Stimulated activated CD8-positive, alpha-beta memory T cell treated with anti-CD3 and anti-CD28 coated beads, Interleukin-15, amount 100 ng/mL, for 48 hours (primary cell): ENCODE measurements at places on chromosomes 13 and 19.

- DNase-seq = no peak
These were observed 2.6 kb upstream of the SLC27A1 start for GRCh38 chr19:17467471-17468301.

- DNase-seq = no peak
These were observed 138.5 kb downstream of the ZDHHC20 start for GRCh38 chr13:21320642-21321034.

- DNase-seq = no peak
These were observed 4.7 kb downstream of the LSM4 start for GRCh38 chr19:18317961-18318800.

- DNase-seq = peak; percentile 68
These were observed at the start of gene B3GLCT for GRCh38 chr13:31199849-31200636. B3GLCT (plus strand) TSS chr13:31199975; CDS start chr13:31200085, 110 bp downstream.

- no peak for DNase-seq
These were observed 23.4 kb downstream of the DGKH start for GRCh38 chr13:42071672-42072419.

- no peak for DNase-seq
These were observed 14.9 kb upstream of the GRTP1 start for GRCh38 chr13:113378825-113379224.

DNA sequence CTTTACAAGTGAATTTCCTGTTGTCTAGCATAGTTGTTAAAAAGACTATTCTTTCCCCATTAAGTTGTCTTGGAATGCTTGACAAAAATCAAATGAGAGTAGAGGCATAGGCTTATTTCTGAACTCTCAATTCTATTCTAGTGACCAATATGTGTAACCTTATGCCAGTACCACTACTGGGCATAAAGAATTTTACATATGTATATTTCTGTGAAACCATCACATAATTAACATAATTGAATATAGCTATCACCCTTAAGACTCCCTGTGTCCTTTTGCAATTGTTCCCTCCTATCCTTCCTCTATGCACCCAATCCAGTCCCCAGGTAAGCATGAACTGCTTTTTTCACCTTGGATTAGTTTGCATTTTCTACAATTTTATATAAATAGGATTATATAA, 165.0 kb downstream of the DNAJC3 start:
- no peak for DNase-seq

- no peak for DNase-seq
These were observed 3.8 kb downstream of the CNOT3 start for GRCh38 chr19:54141356-54141755.

- DNase-seq = no peak
These were observed 195.7 kb downstream of the KLF12 start for GRCh38 chr13:73938372-73939070.

- DNase-seq = no peak
These were observed 442 bp upstream of the CDC16 start for GRCh38 chr13:114234266-114234644.

- no peak for DNase-seq
These were observed 1161.9 kb downstream of the UQCRFS1 start for GRCh38 chr19:28051047-28051446.

- no peak for DNase-seq
These were observed 1024.0 kb upstream of the PCDH9 start for GRCh38 chr13:68254151-68254550.

GRCh38 chr13:91347202-91347995, at the start of gene MIR17HG:
MIR17HG (plus strand) TSS chr13:91347687.
- peak; percentile 87 for DNase-seq

DNA sequence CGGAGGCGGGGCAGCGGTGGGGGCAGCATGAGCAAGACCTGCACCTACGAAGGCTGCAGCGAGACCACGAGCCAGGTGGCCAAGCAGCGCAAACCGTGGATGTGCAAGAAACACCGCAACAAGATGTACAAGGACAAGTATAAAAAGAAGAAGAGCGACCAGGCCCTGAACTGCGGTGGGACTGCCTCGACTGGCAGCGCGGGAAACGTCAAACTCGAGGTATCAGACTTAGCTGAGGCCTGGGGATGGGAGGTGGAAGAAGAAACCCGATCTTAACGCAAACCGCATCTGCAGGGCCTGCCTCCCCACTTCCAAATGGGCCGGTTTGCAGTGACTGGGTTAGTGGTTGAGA, 693 bp downstream of the RFXAP start:
- peak; percentile 7 for DNase-seq

DNA sequence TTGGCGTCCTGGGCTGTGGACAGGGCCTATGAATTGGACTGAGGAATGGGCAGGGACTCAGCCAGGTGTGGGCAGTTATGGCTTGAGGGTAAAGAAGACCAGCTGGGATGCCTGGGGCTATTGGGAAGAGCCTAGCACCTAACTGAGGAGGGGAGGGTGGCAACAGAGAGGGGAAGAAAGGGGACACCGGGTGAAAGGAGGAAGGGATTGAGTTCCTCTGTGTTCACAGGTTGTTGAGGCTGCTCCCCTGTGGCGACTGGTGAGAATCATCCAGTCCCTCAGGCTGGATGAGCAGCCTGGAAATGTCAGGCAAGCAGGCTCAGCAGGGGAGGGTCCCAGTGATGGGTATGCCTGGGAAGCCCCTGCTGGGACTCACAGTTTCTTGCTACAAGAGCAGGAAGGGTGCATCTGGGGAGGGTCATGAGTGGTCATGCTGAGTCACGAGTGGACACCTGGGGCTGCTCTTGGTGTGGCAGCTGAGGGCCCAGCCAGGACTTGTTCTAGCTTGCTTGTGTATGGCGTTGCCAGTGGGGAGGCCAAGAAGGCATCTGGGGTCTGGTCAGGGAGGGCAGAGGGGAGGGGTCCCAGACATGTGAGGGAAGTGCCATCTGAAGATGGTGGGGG, 1.4 kb downstream of the ZNF324 start:
- no peak for DNase-seq

GRCh38 chr13:61857198-61857597, 441.5 kb upstream of the PCDH20 start:
- DNase-seq = no peak

DNA sequence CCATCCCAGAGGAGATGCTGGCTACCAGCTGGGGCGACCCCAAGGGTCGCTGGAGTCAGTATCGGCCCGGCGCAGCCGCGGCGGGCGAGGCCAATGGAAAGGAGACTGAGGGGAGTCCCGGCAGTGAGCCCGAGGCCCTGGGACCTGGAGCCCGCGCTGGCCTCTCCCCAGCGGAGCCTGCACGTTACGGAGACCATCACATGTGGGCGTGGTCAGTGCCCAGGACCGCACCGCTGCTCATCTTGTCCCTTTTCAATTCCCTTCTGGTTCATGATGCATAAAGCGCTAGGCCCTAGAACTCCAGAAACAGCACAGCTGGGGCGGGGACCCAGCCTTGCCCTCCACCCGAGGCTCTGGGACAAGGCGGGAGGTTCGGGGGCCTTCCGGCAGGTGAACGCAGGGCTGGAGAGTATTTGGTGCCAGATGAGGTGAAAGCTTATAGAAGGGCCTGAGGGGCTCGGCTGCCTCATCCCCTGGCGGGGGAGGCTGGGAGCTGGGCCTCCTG, 8.0 kb downstream of the C19orf25 start:
- no peak for DNase-seq

DNA sequence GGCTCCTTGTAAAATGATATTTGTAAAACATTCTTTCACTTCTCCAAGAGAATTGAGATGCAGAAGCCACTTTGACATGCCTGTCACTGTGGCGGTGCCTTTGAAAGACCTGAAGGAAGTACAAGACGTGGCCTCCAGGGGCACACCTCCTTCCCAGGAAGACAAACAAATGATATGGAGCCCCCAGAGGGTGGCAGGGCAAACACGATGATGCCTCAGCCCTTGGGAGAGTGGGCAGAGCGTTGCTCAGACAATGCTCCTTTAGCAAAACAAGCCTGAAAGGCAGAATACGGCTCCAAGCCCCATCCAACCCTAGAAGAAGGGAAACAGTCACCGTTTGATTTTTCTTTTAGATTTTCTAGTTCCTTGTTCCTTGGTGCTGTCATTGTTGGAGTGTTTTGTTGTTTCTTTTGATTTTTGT, 9.2 kb upstream of the ATP12A start:
- no peak for DNase-seq

- DNase-seq = no peak
These were observed 61.3 kb upstream of the MEDAG start for GRCh38 chr13:30844548-30845296.

DNA sequence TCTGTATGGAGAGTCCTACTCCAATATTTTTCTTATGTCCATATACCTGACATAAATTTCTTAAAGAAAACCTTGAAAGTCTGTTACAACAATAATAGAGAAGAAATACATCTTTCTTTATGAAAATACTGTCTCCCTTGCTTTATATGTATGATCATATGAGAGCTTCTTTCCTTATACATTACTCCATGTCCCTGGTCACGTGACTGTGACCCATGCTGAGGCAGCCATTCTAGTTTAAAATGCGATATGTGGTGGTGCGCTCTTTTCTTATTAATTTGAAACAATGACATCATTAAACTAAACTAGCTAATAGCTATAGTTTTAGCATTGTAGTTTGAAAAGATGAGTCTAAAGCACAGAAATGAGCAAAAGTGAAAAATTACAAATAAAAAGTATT, 1120.3 kb upstream of the PRR20A start:
- DNase-seq = no peak

GRCh38 chr19:10388957-10389356, 8.6 kb upstream of the TYK2 start:
- peak; percentile 53 for DNase-seq

DNA sequence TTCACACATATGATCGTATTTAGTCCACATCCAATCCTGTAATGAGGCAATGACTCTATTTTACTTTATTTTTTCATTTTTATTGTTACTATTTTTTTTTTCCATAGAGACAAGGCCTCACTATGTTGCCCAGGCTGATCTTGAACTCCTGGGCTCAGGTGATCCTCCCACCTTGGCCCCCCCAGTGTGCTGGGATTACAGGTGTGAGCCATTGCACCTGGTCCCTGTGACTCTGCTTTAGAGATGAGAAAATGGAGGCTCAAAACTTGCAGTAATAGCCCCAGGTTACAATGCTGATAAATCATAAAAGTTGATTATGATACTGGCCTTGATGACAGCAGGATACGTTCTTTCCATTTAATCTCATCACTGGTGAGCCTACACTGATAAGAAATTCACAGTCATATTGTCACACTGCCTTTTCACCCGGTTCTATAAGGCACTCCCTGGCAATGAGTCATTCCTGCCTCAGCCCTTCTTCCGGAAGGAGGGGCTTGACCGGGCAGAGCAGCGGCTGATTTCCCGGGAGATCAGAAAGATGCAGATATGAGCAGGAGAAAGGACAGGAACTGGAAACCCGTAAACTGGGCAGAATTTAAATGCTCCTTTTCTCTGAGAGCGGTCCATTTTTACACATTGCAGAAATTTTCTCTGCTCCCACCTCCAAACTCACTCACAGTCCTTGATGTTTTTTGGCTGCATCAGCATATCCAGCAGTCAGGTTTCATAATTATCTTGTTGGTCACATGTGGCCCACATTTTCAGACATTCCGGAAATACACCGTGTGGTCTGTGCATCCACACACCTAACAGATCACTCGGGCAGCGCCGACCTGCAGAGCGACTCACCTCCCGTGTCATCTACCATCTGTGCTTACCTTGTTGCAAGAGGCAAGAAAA, 616.4 kb downstream of the EFNB2 start:
- no peak for DNase-seq

DNA sequence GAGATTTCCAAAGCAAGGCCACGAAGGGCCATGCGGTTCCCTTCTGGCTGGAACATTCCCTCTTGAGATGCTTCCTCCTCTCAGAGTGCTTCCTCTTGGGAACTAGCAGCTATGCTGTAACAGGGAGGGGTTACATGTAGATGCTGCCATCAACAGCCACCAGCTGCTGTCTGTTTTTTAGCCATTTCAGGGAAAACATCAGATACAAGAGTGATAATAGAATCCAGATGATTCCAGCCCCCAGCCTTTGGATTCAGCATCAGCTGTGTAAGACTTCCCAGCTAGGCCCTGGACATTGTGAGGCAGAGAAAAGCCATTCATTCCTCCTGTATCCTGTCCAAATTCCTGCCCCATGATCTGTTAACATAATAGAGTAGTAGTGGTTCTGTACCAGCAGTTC, 8.2 kb upstream of the ZNF177 start:
- DNase-seq = no peak

DNA sequence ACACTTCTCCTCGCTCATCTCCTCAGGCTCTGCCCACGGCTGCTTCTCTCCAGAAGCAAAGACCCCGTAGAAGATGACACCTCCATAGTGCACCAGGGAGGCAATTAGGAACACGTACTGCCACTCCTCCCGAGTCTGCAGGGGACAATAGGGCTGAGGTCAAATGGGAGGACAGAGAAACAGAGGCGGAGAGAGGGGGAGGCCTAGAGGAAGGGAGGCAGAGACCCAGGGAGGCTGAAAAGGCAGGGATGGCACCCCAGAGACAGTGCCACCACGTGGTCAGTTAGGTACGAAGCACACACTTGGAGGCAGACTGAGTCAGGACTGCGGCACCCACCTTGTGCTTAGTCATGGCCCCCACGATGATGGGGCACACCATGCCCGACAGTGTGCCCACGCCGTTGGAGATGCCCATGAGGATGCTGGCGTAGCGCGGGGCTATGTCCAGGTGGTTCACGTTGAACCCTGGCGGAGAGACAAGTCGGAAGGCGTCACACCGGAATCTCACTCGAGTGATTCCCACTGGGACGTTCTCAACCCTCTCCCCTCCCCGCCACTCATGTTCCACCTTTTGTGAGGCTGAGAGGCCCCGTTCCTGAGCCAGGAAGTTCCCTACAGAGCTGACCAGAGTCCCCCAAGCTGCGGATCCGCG, 5.6 kb downstream of the GFY start:
- DNase-seq = no peak

GRCh38 chr13:23876265-23876664, 12.9 kb downstream of the MIPEP start:
- no peak for DNase-seq

DNA sequence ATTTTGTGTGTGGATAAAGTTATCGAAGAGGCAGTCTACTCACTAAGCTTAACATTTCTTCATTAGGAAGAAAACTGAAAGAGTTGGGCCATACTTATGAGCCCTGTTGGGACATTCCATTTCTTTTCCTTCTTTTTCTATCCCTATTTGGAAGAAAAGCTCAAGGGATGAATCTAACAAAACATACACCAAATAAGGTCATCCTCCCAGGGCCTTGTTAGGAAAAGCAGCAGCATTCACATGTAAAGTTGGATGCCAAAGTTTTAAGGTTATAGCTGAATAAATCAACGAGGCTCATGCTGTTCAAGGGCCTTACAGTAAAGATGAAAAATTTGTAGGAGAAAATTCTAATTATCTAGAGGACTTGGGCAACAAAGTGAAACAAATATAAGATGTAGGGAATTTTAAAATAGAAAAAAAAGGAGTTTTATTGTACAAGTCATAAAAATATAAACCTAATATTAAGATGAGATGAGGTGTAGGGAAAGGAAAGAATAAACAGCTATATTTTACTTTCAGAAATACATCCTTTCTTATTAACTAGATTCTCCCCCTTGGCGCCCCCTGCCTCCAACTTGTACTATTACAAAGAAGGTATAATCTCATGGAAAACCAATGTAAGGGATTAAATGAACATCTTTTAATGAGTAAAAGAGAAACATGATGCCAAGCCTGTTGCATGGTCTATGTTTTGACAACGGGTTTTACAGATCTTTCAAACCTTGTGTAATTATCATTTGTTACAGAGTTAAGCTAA, 160.4 kb downstream of the PCDH20 start:
- DNase-seq = no peak

- DNase-seq = no peak
These were observed 7.7 kb upstream of the GPR18 start for GRCh38 chr13:99265821-99266426.

- DNase-seq = no peak
These were observed 3.0 kb upstream of the EFNA2 start for GRCh38 chr19:1282588-1283206.

- DNase-seq = no peak
These were observed 105.0 kb downstream of the IER2 start for GRCh38 chr19:13255041-13255718.
